ENCODE measurements at places on chromosomes 12 and 14. TPM values are rescaled to one million over a fixed set of nuclear protein-coding genes. Genes with fewer than 3 reads are reported as not detected.

DNA sequence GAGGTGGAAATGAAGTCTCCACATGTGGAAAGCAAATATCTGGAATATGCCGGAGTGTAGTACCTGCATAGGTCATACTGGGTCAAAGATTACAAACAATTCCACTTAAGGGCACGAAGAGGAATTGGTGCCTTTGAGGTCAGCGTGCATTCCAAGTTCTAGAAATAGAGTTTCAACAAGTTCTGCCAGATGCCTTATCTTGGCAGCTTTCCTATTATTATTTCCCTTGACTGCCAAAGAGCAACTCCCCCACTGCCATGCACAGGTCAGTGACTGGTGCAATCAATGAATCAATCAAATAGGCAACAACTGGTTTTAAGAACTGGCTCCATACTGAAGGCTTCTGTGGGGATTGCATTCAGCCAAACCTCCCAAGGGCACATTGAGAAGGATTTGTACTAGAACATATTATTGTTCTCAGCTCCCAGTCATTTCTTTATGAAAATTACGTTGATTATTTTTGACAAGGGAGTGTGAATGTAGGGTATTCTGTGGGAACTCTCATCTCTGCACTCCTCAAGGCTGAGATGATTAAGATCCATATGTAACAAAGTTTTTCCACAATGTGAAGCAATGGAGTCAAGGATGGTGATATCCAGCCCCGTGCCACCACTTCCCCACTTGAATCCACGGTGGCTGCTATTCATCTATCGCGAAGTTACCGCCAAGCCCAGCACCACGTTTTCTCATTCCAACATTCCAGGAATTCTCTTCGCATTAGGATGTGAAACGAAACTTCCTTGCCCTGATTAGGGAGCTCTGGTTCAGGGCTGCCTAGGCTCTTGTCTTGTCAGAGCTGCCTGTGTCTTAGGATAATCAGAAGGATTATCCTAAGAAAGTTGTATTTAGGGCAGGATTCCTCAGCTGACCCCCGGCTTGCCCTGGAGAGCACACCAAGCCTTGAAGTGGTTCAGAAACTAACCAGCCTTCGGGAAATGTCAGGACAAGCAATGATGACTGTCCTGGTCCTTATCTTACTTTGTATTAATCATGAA lies 115.1 kb upstream of the PCED1B start:
- DNase-seq = no peak

DNA sequence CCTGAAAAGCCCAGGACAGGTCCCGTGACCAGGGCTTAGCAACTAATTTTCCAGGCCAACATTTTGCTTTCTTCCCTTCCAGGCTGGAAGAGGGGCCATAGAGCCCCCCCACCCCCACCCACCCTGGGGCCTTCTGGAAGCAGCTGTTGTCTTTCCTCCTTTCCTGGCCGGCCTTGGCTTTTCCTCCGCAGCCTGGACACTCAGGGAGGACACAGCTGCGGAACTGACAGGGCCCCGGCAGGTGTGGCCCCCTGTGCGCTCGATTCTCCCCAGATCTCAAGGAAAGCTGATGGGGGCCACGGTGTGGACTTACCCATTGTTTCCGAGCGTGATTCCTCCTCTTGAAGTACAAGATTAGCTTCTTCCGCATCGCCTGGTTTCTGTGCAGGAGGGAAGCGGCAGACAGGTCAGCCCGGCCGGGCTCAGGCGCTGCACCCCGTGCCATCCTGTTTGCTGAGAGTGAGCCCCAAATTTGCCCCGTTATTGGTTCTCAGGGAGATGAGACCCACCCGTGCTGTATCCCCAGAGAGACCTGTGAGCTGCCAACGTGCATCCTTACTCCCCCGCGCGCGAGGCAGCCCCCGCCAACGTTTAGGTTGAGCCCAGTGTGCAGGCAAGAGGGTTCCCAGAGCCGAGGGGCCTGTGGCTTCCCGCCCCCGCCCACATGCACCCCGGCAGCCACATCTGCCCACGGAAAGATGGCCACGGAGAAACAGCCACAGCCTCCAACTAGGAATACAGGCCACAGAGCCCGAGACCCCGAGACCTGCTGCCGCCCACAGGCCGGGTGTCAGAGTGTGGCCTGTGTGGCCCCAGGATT lies 129.6 kb downstream of the NCOR2 start:
- no peak for DNase-seq

- DNase-seq = no peak
Measured at GRCh38 chr14:99148131-99148530, 123.9 kb downstream of the BCL11B start.

DNA sequence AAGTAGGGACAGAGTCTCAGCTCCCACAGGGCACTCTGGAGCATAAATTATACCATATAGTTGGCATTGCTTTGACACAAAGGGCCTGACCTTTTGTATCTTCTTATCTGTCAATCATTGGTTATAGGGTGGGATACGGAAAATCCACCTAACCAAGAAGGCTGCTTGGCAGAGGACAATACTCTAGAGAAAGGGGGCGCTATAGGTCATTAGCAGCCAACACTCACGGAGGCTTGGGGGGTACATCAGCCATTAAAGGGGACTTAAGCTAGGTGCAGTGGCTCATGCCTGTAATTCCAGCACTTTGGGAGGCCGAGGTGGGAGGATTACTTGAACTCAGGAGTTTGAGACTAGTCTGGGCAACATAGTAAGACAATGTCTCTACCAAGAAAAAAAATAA lies 22.9 kb downstream of the SPTSSA start:
- no peak for DNase-seq

DNA sequence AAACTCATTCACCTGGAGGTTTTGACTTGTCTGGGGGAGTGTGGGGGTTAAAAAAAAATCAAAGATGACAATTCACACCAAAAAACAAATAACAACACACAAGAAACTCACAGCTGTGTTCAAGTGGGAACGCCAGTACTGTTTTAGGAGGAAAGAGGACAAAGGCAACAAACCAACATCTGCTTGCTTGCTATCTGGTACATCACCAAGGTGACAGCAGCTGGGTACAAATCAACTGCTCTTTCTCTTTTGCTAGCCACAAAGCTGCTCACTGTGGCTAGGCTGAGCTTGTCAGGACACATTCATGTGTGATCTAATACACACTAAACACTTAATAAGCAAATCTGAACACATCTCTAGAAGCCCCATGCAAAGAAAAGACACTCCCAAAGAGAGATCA lies 128.0 kb upstream of the RAP1B start:
- peak; percentile 73 for DNase-seq

- no peak for DNase-seq
Measured at GRCh38 chr12:113152196-113152834, 2.8 kb downstream of the CFAP73 start.

DNA sequence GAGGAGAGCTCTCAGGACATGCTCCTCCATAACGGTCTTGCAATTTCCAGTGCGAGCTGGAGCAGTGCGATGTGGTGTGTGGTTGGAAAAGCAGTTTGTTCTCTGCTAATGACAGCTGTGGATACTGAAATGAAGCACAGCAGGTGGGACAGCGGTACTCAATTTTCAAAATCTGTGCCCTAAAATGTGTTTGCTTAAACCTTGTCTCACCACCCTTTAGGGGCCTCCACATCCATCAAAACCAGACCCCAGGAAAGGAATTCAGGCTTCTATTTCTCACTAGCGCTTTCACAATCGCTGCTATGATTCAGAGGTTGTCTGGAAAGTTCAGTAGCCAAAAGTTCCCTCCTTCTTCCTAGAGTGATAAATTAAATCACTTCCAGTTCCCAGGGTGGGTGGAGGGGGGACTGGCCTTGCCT lies 440.8 kb downstream of the EGLN3 start:
- no peak for DNase-seq

- no peak for DNase-seq
Measured at GRCh38 chr12:1815814-1816729, 4.3 kb upstream of the LRTM2 start.

DNA sequence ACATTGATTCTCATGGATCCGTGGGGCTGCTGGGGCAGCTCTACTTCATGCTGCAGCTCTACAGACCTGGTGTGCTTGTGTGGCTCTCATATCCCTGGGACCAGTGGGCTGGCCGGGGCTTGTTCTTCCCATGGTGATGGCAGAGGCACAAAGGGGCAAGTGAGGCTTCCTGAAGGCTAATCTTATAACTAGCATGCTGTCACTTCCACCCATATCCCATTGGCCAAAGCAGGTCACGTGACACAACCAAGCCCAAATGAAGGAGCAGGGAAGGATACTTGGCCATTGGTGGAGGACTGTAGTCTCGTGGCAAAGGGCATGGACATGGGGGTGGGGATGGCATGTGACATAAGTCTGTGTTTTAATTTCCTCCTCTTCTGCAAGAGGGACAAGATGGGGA lies 9.9 kb downstream of the PLBD2 start:
- no peak for DNase-seq

DNA sequence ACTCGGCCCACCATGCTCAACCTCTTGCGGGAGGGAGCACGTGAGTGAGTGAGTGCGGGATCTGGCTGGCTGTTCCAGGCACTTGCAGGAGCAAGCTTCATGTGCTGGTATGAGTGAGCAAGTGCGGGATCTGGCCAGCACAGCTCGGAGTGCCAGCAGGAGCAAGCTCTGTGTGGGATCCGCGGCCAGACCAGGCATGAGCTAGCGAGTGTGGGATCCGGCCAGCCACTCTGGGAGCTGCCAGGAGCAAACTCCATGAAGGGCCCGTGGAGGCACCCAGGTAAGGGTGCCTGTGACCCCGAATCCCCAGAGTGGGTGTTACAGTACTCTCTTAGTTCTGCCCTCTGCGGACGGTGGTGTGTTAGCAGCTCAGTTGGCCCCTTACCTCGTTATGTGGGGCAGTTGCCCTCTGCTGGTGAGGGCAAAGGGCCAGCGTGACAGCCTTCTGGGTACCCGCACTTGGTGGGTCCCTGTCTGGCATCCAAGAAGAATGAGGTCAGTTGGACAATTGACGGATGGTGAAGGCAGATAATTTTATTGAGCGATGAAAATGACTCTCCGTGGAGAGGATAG lies 38.3 kb downstream of the RAD51B start:
- DNase-seq = no peak

DNA sequence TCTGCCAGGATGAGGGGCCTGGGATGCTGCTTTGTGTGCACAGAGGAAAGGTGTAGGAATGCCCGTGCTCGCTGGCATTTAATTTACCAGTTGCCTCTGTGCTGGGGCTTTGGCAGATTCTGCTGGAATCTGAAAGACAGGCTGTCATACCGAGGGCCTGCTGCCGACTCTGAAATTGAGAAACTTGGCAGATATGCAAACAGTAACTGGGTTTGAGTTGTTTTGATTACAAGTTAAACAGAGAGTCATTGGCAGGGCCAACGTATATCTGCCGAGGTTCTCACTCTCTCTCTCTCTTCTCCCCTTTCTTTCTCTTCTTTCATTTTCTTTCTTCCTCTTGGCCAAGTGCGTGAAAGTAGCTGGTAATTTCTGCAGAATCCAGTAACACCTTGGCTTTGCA lies 618.7 kb downstream of the VRK1 start:
- DNase-seq = no peak

DNA sequence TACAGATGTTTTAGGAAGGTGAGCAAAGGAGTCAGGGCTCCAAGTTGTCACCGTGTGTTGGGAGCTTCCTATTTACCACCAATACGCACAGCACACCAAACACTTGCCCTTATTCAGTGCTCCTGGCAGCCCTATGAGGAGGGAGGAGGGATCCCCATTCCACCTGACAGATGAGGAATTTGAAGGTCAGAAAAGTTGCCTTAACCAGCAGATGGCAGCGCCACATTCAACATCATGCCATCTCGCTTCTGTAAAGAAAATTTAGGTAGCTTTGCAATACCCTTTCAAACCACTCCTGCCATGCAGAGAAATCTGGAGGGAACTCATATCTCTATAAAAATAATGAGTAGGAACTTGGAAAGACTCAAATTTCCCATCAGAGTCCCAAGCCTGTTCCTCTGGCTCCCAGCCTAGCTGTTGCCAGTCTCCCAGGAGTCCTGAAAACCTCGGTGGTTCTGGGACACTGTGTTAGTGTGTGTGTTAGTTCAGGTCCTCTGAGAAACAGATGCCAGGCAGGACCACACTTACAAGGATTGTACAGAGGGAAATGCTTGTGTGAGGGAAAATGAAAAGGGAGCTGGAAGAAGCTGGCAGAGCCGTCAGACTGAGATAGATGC lies 410.5 kb downstream of the MED13L start:
- DNase-seq = no peak

GRCh38 chr14:101527987-101528386 lies 33.3 kb upstream of the DIO3 start:
- no peak for DNase-seq

GRCh38 chr14:97571866-97572555 lies 774.8 kb downstream of the VRK1 start:
- no peak for DNase-seq

Gene HIP1R
- total RNA-seq = 23.4 TPM

Gene COX8C
- not detected for total RNA-seq

Gene LHX5
- total RNA-seq = not detected

Gene APOF
- not detected for total RNA-seq

Gene SSTR1
- total RNA-seq = not detected

Gene PKP2
- not detected for total RNA-seq
